HEK293T (cell line): ENCODE measurements at places on chromosomes 1 and 21.

DNA sequence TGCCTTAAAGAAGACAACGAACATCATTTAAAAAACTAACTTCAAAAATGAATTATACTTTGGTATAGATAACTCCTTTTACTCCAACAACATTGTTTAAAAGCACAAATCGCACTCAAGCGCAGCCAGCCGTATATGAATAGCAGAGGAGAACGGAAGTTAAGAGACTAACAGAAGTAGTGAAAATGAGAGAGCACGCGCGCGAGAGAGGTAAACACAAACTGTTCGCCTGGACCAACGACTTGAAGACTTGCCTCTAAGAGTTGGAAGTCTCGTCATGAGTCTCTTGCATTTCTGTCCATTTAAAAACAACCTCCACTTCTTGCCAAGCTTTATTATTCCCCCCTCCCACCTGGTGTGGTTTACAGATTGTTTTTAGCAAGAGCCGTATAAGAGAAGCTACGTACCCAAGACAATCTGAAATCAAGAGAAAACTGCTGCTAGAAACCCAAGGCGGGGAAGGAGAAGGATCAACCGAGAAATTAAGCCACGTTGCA is 479 bp downstream of the SELENOF start:
- DNase-seq, result no peak

GRCh38 chr1:60287536-60287935 is 214.0 kb upstream of the C1orf87 start:
- no peak for DNase-seq

- no peak for DNase-seq
Measured at GRCh38 chr1:162987866-162988265, 81.3 kb upstream of the RGS4 start.

GRCh38 chr1:39943471-39944290 is 11.3 kb upstream of the MFSD2A start:
- DNase-seq, result no peak

- no peak for DNase-seq
Measured at GRCh38 chr1:206812471-206812870, 40.2 kb upstream of the IL10 start.

DNA sequence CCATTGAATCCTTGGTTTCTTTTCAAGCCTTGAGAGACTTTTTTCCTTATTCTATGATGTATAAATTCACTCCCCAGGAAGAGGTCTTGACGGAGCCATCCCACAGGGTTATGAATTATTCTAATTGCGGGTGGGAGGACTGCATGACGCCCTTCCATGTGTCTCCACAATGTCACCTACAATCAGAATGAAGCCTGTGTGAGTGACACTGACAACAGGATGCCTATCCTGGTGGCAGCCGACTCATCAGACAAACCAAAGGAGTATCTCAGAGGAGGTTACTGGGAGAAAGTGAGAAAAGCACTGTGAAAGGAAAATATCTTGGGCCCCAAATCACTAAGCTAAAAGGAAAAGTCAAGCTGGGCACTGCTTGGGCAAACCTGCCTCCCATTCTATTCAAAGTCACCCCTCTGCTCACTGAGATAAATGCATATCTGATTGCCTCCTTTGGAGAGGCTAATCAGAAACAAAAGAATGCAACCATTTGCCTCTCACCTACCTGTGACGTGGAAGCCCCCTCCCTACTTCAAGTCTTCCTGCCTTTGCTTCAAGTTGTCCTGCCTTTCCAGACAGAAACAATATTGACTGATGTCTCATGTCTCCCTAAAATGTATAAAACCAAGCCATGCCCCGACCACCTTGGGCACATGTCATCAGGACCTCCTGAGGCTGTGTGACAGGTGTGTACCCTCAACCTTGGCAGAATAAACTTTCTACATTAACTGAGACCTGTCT is 98.4 kb downstream of the SMYD2 start:
- no peak for DNase-seq

GRCh38 chr1:47761974-47762373 is 235.2 kb downstream of the TRABD2B start:
- DNase-seq, result no peak

DNA sequence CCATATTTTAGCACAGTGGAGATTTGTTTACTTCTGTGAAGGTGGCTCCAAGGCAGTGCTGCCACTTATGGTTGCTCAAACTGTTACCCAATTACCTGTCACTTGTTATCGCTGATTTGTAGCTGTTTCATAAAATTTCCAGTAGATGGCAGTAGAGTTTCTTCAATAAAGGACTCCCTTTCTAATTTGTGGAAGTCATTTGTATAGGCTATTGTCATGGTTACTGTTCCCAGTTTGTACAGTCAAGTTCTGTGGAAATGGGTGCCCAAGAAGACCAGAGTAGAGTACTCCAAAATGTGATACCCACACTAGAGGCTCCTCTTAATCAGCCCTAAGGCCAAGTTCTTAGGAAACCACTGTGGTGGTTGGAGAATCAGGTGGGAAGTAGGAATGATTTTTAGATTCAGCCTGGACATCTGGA is 186.1 kb downstream of the CLEC20A start:
- peak; percentile 61 for DNase-seq

DNA sequence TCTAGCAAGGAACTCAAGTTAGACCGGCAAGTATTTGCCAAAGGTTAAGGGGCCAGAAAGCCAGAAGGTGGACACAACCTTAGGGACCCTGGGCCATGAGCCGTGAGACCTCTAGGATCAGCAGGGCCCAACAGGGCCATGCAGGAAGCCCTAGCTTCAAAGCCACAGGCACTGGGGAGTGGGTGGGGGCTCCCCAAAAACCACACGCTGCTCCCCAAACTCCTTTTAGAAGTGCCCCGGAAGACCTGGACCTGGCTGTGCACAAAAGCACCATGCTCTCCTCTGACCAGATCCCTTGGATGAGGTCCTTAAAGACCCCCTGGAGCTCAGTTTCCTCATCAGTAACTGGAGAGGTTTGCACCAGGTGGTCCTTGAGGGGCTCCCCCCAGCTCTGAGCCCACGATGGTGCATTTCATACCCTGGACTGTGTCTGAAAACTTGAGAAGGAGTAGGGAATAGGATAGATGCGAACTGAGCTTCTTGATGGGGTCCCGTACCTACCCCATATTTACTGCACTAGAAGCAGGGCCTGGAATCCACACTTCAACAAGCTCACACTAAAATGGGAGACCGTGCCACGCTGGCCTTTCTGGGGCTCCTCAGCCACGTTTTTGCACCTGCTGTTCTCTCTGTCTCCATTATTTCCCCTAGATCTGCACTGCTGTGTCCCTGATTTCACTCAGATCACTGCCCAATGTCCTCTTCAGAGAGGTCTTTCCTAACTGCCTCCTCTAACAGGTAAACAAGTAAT is 40.6 kb upstream of the LBR start:
- no peak for DNase-seq

DNA sequence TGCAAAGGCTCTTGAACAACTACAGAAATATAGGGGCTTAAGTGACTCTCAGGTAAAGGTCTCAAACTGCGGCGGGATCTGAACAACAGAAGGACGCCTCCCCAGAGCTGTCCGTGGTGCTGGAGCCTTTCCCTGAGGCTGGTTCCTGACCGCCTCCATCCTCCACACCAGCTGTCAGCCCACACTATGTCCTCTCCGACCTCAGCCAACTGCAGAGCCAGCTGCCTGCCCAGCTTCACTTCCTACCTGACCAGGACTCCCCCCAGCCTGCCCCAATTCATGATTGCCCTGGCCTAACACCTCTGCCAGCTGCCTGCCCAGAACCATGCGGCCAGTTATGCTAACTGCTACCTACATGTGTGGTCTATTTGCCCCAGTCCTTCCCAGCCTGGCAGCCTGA is 63.6 kb upstream of the ZC3H12A start:
- DNase-seq, result peak; percentile 60

GRCh38 chr1:164515711-164516331 is 43.2 kb upstream of the PBX1 start:
- no peak for DNase-seq

GRCh38 chr1:15011160-15011559 is 142.4 kb upstream of the TMEM51 start:
- DNase-seq, result no peak

- no peak for DNase-seq
Measured at GRCh38 chr1:87333692-87334347, 5.1 kb downstream of the LMO4 start.

DNA sequence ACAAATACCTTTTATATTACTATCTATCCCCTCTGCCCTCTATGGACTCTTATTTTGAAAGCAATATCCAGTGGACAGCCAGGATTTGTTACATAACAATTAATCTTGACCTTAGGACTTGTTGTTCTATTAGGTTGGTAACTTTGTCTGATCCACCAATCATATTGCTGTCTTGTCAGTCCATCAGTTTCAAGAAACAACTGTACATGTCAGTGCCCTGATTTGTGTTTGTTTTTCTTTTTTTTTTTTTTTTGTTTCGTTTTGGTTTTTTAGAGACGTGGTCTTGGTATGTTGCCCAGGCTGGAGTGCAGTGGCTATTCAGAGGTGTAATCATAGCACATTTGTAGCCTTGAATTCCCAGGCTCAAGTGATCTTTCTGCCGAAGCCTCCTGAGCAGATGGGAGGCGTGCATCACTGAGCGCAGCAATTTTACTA is 1.5 kb upstream of the SCP2 start:
- DNase-seq, result no peak

GRCh38 chr1:115815694-115816093 is 25.2 kb downstream of the NHLH2 start:
- no peak for DNase-seq

DNA sequence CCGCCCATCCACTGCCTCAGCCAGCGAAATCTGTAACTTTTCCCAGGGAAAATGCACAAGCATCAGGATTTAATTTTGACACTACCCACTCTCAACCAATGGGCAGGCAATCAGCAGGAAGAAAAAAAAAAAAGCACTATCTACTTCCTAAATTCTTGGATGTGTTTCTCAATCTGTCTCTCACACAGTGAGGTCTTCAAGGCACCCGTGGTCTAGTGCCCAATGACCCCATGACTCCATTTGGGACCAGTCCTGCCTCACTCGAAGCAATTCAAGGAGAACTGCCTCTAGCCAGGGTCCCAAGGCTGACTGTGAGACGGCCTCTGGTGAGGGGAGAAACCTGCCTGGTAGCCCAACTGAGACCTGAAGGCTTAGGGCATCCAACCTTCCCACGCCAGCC is 35.9 kb downstream of the CSF1 start:
- no peak for DNase-seq

DNA sequence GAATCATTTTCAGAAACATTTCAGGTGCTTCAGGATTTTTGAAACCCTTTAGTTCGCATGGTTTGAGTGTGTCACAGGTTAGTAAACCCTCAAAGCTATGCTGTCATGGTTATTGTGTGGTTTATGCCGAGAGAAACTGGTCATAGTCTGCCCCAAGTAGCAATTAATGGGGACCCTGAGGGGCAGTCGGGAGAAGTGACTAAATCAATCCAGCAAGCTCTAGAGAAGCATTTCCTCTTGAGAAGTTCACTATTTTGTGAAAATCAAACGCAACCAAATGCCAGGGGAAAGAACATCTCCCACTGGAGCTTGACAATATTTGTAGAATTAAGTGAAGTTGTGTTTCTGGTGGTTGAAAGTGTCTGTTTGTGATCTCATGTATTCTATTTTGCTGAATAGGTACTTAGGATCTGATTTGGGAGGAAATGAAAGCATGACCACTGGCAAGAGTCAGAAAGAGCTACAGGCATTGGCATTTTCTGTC is 63.0 kb upstream of the BACH1 start:
- DNase-seq, result no peak

- no peak for DNase-seq
Measured at GRCh38 chr1:94863297-94863911, 43.2 kb downstream of the SLC44A3 start.

- DNase-seq, result no peak
Measured at GRCh38 chr21:33069243-33069642, 698 bp upstream of the OLIG1 start.

DNA sequence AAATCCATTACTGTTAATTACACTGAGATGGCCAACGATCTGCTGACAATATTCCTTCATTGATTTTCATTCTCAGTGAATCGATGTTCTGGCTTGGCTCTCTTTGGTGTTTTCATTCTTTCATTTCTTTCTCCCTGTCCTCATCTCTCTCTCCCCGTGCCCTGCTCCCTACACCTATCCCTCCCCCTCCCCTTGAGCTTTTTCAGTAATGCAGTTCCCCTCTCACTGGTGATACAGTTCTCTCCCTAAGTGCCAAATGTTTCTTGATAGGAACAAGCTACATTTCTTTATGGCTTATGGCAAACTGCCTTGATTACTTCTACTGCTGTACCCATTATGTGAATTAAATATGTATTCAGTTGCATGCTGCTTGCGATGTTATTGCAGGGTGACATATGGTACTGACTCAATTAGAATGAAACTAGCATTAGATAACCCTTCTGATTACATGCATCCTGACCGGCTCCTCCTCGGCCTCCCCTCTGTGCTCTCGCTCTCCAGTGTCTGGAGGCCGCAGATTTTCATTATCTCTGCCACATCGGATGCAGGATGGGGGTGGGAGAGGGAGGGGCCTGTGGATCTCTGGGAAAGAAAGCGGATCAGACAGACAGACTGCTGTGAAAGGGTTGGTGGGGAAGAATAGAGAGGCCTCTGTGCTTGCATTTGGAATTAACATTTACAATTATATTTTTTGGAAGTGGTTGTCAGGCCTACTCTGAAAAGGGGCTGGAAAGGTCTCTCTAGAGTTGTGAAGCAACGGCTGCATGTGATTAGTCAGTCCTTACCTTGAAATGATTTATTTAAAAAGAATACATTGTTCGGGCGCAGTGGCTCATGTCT is 130.9 kb downstream of the PBX1 start:
- no peak for DNase-seq

GRCh38 chr1:110309767-110310166 is 29.4 kb upstream of the RBM15 start:
- DNase-seq, result no peak

DNA sequence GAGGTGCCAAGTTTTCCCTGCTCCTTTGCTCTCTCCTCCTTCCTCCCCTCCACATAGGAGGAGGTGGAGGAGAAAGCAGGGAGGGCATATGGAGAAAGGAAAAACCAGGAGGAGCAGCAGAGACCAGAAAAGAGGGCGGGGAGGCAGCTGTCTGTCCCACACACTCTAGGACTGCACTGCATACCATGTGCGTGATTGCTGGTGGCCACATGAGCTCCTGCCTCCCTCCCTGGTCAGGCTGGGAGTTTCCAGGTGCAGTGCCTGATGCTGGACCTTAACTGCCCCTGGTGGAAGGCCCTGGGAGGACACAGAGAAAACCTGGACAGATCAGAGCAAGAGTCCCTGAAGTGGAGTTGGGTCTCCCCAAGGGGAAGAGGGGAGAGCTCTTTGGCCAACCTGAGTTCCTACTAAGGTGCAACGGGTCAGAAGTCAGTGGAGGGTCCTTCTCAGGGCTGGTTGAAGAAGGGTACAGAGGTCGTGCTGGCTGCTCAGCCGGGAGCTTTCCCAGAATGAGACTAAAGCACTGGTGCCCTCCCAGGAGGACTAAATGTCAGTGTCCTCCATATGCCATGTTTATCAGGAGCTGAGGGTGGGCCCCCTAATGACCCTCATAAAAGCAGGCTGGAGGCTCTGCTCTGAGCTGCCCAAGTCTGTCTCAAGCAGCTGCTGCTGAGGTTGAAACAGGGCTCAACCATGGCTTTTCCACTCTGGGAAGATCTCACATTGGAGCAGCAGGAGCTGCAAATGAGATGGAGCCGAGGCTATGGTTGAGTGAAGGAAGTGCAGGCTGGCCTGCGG is 3.5 kb upstream of the LGR6 start:
- no peak for DNase-seq
